Daoy (cell line): ENCODE measurements at places on chromosomes 13 and 19. TPM values are rescaled to one million over a fixed set of nuclear protein-coding genes. Genes with fewer than 3 reads are reported as not detected.

DNA sequence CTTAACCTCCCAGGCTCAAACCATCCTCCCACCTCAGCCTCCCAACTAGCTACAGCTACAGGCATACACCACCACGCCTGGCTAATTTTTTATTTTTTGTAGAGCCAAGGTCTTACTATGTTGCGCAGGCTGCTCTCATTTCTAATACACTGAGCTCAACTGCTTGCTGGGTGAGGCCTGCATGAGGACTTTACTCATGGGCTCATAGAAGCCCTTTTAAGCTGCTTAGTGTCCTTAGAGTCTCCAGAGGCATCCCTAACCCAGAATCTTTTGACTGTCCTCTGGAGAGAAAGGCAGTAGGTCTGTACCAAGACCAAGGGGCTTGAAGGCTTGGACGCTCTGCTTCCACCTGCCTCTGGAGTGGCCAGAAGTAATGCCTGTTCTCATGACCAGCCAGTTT, 141.6 kb downstream of the TM9SF2 start:
- DNase-seq, result no peak

DNA sequence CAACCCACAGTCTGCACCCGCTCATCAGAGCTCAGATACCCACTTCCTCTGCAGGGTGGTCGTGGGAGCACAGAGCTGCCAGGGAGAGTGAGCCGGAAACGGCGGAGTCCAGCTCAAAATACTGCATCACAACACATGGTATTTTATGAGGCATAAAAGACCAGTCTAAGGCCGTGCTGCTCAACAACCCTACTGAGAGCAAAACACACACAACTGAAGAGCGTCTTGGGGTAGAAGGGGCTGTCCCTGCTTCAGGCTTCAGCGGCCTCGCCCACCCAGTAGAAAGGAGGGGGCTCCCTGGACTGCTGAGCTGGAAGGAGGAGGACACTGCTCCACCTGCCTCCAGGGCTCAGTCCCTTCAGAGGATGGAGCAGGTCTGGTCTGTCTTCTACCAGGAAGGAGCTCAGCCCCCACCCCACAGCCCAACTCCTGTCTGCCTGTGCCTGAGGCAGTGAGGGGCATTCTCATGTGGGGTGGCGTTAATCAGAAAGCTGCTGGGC, 36.9 kb downstream of the NAXD start:
- no peak for DNase-seq

The RELB gene
- 15.5 and 25.3 TPM in 2 replicates for total RNA-seq

The C19orf67 gene
- not detected in 2 replicates for total RNA-seq

DNA sequence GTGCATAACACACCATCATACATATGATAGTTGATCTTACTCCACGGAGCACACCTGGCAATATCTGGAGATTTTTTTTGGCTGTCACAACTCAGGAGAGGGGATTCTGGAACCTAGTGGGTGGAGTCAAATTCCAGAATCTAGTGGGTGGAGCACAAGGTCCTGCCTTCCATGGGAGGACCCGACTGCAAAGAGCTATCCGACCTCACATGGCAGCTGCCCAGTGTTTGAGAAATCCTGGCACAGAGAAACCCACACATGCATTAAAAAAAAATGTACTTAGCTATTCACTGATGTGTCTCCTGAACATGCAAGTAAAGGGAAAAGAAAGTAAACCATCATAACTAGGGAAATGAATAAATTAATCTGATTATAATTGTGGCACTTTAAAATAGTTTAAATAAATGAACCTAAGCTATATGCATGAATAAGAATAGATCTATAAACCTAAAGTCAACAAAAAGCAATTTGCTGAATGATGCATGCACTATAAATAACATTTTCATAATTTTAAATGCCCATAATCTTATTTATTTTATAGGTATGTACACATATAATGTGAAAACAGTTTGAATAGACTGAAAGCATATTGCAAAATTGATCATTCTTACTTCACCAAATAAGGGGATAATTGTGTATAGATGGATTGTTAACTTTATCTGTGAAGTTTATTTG, 300.3 kb downstream of the MYO16 start:
- no peak for DNase-seq

GRCh38 chr19:28523619-28524018, 689.3 kb downstream of the UQCRFS1 start:
- DNase-seq, result no peak

DNA sequence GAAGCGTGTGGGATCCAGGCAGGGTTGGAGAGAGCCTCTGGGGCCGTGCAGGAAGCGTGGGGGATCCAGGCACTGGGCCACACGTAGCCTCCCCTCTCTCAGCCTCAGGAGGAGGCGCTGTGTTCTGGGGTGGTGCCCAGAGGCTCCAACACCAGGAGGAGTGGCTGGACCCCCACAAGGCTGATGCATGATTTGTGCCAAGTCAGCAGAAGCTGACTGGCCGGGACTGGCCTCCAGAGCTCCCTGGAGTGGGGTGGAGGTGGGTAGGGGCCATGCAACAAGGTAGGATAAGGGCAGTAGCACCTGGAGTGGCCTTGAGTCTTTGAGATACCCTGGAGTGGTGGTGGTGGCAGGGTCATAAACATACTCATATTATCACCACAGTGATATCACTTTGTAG, 75.3 kb downstream of the ERICH6B start:
- DNase-seq, result no peak

GRCh38 chr13:83216479-83217245, 665.6 kb downstream of the SLITRK1 start:
- no peak for DNase-seq

The CPB2 gene
- not detected in 2 replicates for total RNA-seq

GRCh38 chr13:23987331-23987894, 90.1 kb upstream of the C1QTNF9B start:
- no peak for DNase-seq

The SLC8A2 gene
- total RNA-seq, result 0.40 TPM in 1 of 2 replicates, not detected in the other
